ENCODE measurements at places on chromosomes 6 and 20.

DNA sequence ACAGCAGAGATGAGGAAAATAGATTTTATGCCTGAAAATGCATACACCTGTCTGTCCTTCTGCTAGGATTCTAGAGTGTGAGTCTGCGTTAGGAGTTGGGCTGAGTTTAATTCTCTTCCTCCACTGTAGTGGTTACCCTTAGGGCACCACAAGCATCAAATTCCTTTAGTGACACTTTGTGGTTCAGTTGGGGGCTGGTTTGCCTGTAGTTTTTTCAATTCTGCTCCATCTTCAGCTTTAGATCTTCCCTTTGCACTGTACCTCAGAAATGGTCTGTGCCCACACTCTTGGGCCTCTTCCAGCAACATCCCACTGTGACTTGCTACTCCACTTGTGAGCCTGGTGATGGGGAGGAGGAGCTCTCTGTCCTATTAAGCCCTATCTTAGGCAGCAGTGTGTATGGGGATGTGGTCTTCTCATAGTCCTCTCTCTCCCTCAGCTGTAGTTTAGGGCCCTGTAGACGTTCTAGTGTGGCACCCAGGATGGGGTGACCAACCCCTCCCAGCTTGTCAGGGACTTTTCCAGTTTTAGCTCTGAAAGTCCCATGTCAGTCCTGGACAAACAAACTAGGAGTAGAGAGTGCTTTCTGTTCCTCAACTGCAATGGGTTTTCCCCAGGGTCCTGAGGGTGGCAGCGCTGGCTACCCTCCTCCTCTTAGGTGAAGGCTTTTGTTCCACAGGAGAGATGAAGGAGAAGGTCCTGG, 19.7 kb upstream of the OGFRL1 start:
- no peak for DNase-seq

DNA sequence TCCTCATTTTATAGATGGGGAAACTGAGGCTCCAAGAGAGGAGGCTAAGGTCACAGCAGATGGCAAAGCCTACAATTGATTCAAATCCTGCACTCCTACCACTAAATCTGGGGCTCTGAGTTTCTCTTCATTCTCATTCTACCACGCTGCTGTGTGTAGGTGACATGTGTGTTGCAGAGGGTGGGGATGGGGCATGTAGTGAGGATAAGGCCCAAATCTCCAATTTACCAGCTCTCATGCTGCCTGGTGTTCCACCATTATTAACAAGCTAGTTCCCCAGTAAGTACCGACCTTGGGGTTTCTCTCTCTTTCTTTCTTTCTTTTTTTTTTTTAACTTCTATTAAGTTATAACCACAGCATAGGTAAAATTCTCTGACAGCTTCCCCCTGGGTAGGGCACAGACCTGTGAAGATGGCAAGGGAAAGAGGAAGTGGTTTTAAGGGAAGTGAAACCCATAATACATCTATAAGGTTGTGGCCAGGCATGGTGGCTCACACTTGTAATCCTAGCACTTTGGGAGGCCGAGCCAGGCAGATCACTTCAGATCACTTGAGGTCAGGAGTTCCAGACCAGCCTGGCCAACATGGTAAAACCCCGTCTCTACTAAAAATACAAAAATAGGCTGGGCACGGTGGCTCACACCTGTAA, 13.0 kb upstream of the MATN4 start:
- DNase-seq: no peak

DNA sequence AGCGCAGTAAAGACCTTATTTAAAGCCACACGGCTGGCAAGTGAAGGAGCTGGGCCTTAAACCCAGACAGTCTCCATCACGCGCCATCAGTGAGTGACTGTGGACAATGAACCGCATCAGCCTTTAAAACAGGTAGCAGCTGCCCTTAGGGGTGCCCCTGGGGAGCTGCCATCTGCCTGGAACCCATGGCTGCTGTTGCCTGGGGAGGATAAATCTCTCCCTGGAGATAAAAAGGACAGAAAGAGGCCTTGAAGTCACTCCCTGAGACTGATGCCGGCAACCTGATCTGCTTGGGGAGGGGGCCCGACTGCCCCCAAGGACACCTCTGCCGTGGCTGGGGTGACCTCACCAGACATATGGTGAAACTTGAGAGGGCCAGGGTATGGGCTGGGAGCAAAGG, 73.5 kb downstream of the PREX1 start:
- DNase-seq: no peak

GRCh38 chr6:134593887-134594286, 276.0 kb upstream of the SGK1 start:
- no peak for DNase-seq

All from NCI-H1048 (cell line).